Activated T-helper 2 cell treated with anti-CD3 and anti-CD28 coated beads, Interferon-gamma antibody, Interleukin-2, Interleukin-4, amounts not matched to agents 10 μg/mL and 5 μg/mL and 100 μg/mL, durations not matched to agents 14 hours and 24 hours and 36 hours (primary cell): ENCODE measurements at places on chromosomes 6 and 20. TPM values are rescaled to one million over a fixed set of nuclear protein-coding genes. Genes with fewer than 3 reads are reported as not detected.

DNA sequence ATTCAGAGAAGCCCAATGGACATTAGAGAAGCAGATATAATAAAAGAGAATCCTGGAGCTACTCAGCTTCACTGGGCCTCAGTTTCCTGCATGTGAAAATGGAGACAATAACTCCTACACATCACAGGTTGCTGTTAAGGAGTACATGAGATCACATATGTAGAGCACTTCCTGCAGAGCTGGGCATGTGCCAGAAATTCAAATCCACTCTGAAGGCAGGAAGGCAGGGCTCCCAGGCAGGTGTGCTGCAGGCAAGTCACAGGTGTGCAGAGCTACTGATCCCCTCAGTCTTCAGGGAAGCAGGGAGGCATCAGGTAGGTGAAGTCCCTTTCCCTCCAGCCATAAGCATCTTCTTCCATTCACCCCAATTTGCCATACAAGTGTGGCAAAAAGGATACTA lies 48.0 kb downstream of the DST start:
- H3K4me3 ChIP-seq: no peak overlapping the region
- H3K27ac ChIP-seq: no peak overlapping the region
- H3K4me1 ChIP-seq: peaks cover 28% of the 10 kb centered on the region
- H3K36me3 ChIP-seq: no peaks in the 10 kb centered on the region

Gene ADGRB3
- total RNA-seq: 0.07 and 0.14 TPM in 2 replicates

Gene HLA-DQA2
- 1.0 and 1.7 TPM in 2 replicates for total RNA-seq

Gene CGAS
- total RNA-seq: 42.7 and 46.7 TPM in 2 replicates

DNA sequence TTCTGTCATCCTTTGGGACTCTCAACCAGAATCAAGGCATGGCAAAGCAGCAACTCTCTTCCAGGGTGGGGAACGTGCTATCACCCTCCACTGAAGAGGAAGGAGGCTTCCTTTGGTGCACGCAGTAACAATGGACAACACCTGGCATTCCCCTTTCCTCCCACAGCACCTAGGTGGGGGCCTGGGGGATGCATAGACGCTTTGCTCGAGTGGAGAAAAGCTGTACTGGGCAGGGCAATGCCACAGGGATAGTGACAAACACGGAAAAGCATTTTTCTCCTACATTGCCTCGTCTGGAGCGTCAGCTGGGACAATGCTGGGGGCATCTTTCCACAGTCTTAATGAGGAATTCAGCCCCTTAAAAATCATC lies 82.9 kb downstream of the GMPR start:
- H3K4me3 ChIP-seq: no peak overlapping the region
- H3K4me1 ChIP-seq: peaks cover 74% of the 10 kb centered on the region
- H3K36me3 ChIP-seq: peaks cover 34% of the 10 kb centered on the region
- no peak for DNase-seq

DNA sequence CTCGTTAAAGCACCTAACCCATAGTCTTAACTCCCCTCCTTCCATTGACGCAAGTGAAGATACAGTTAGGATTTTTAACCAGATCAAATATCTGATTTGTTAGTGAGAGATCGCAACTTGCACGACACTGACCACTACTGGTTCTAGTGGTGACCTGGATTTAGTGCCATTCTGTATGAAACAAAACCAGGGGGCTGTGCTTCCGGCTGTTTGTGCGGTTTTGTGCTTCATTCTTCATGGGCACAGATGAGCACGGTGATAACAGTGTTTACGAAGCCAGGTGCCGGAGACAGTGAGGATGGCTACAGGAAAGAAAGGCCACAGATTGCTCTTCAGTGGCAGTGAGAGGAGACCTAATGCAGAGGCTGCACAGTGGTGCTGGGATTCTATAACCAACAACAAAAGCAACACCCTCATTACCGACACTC lies 75.5 kb downstream of the NOL4L start:
- H3K4me3 ChIP-seq: peak overlapping the region; percentile 24
- no peaks in the 10 kb centered on the region for H3K27me3 ChIP-seq
- peak overlapping the region; percentile 62 for H3K27ac ChIP-seq
- peaks cover 16% of the 10 kb centered on the region for H3K36me3 ChIP-seq
- peak; percentile 54 for DNase-seq

DNA sequence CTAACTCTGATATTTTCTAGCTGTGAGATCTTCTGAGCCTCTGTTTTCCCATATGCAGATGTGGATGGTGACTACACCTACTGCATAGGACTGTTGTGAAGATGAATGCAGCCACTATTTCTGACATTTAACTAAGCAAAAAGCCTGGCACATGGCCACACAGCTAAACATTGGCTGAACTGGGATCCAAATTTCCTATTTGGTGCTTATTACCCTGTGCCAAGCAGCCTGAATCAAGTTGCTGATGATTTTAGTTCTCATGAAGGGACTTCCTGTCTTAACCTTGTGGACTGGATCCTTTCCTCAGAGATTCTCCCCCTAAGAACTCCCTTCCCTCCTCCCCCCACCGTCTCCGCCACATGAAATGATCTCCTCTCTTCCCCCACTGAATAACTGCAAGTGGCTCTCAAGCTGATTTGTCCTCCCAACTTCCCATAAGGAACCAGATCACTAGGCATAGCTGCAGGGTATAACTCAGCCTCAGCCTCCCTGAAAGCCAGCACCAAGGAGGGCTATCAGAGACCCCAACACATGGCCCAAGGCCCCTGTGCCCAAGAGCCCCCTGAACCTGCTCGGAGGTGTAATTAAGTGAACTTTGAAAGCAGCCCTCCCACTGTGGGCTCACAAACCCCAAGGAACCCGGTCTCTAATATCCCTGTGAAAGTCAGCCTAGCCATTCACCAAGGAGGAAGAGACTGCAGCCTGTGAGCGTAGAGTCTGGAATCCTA lies 55.7 kb downstream of the MAFB start:
- H3K4me3 ChIP-seq: no peak overlapping the region
- no peak overlapping the region for H3K27ac ChIP-seq
- no peak for DNase-seq
- H3K27me3 ChIP-seq: no peaks in the 10 kb centered on the region

GRCh38 chr20:61478611-61479305 lies 226.7 kb downstream of the CDH4 start:
- H3K4me1 ChIP-seq: no peaks in the 10 kb centered on the region
- no peaks in the 10 kb centered on the region for H3K36me3 ChIP-seq
- no peak overlapping the region for H3K4me3 ChIP-seq
- DNase-seq: no peak
- no peaks in the 10 kb centered on the region for H3K27me3 ChIP-seq

- no peaks in the 10 kb centered on the region for H3K36me3 ChIP-seq
- H3K4me3 ChIP-seq: no peak overlapping the region
- no peaks in the 10 kb centered on the region for H3K4me1 ChIP-seq
- no peak overlapping the region for H3K27ac ChIP-seq
Measured at GRCh38 chr6:48552905-48553304, 441.9 kb upstream of the PTCHD4 start.

- no peak overlapping the region for H3K4me3 ChIP-seq
- H3K27ac ChIP-seq: no peak overlapping the region
- H3K27me3 ChIP-seq: no peaks in the 10 kb centered on the region
- H3K4me1 ChIP-seq: no peaks in the 10 kb centered on the region
- DNase-seq: no peak
- H3K36me3 ChIP-seq: no peaks in the 10 kb centered on the region
Measured at GRCh38 chr6:21046276-21046675, 512.0 kb downstream of the CDKAL1 start.

- no peak overlapping the region for H3K4me3 ChIP-seq
- no peak for DNase-seq
- no peaks in the 10 kb centered on the region for H3K36me3 ChIP-seq
- H3K27me3 ChIP-seq: no peaks in the 10 kb centered on the region
Measured at GRCh38 chr6:140225701-140226436, 851.4 kb upstream of the CITED2 start.
